Endodermal cell (in vitro differentiated cells): ENCODE measurements at places on chromosomes 12 and 14. TPM values are rescaled to one million over a fixed set of nuclear protein-coding genes. Genes with fewer than 3 reads are reported as not detected.

The RTL1 gene
- 1.3 to 2.0 TPM (median 2.0 TPM) in 3 replicates for total RNA-seq

The SYT1 gene
- 6.5 to 7.7 TPM (median 6.8 TPM) in 3 replicates for total RNA-seq

The CABP1 gene
- total RNA-seq: 0.25 and 0.86 TPM in 2 replicates

The CMA1 gene
- not detected in 2 replicates for total RNA-seq

The OR11G2 gene
- total RNA-seq: not detected in 3 replicates

The KIF26A gene
- total RNA-seq: 47.9 and 54.8 TPM in 2 replicates

The ERH gene
- total RNA-seq: 325 and 336 TPM in 2 replicates

The FAM181A gene
- total RNA-seq: not detected in 2 replicates

The CAPZA3 gene
- not detected in 3 replicates for total RNA-seq

The RNASE3 gene
- total RNA-seq: not detected in 3 replicates

The GLI1 gene
- 5.6 and 6.4 TPM in 2 replicates for total RNA-seq

The CELA1 gene
- not detected in 3 replicates for total RNA-seq

The C12orf50 gene
- 0.35 TPM in 1 of 3 replicates, not detected in the others for total RNA-seq

DNA sequence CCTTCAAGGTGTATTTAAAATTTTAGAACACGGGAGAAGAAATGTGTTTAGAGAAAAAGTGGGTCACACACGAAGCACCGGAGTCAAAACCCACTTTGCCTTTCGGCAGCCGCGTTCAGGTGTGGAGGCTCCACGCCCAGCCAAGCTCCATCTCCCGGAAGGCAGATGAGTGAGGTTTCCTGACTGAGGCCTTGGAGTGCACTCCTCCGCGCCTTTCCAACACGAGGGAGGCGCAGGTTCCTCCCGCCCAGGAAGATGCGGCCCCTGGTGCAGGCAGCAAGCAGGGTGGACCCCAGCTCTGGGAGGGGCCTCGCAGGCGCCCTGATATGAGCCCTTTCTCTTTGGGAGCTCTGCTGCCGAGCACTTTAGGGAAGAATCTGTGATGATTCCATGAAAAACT, 22.5 kb downstream of the MTA1 start:
- no peak overlapping the region for H3K27ac ChIP-seq
- H3K4me1 ChIP-seq: no peaks in the 10 kb centered on the region
- no peak overlapping the region for H3K4me3 ChIP-seq
- peaks cover 25% of the 10 kb centered on the region for H3K36me3 ChIP-seq
- no peaks in the 10 kb centered on the region for H3K27me3 ChIP-seq

- H3K4me3 ChIP-seq: no peak overlapping the region
- no peak overlapping the region for H3K27ac ChIP-seq
- DNase-seq: no peak
- H3K36me3 ChIP-seq: no peaks in the 10 kb centered on the region
- no peaks in the 10 kb centered on the region for H3K27me3 ChIP-seq
Observed at GRCh38 chr14:24705840-24706239, 71.8 kb upstream of the GZMB start.

DNA sequence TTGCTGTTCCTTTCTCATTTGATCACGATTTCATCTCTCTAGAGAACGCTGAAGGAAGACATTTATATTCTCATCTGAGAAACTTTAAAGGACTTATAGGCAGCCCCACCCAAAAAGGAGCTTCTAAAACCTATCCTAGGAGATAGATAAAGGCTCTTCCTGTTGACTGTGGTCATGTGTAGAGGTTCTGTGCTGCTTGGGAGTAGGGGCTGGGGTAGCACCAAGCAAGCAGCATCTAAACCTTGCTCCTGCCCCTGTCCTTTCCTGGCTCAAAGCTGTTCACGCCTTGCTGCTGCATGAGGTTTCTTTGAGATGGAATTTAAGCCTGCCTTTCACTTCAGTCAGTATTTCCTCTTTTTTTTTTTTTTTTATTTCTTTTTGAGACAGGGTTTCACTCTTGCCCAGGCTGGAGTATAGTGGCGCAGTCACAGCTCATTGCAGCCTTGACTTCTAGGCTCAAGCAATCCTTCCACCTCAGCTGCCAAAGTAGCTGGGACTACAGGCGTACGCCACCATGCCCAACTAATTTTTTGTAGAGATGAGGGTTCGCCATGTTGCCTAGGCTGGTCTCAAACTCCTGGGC, 41.4 kb downstream of the RAB35 start:
- H3K4me1 ChIP-seq: peaks cover 3% of the 10 kb centered on the region
- H3K4me3 ChIP-seq: no peak overlapping the region
- no peaks in the 10 kb centered on the region for H3K36me3 ChIP-seq
- H3K27ac ChIP-seq: no peak overlapping the region
- DNase-seq: peak; percentile 30
- H3K27me3 ChIP-seq: peaks cover 42% of the 10 kb centered on the region

DNA sequence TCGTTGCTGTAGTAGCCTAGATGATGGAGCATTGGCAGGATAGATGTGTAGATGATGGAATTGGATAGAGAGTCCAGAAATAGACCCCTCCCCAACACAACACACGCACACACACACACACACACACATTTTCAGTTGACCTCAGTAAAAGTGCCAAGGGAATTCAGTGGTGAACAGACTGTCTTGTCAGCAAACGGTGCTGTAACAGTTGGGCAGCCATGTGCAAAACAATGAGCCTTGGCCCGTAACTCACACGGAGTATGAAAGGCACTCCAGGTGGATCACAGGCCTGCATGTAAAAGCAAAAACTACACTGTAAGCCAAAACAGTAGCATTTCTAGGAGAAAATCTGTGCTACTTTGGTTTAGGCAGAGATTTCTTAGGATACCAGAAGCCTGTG, 87.8 kb downstream of the DDX51 start:
- peaks cover 64% of the 10 kb centered on the region for H3K36me3 ChIP-seq
- H3K27me3 ChIP-seq: no peaks in the 10 kb centered on the region
- H3K4me3 ChIP-seq: no peak overlapping the region
- no peak overlapping the region for H3K27ac ChIP-seq
- H3K4me1 ChIP-seq: no peaks in the 10 kb centered on the region

- DNase-seq: no peak
- H3K27ac ChIP-seq: no peak overlapping the region
- no peak overlapping the region for H3K4me3 ChIP-seq
- peaks cover 7% of the 10 kb centered on the region for H3K4me1 ChIP-seq
- peaks cover 18% of the 10 kb centered on the region for H3K27me3 ChIP-seq
Observed at GRCh38 chr12:67354322-67354721, 85.2 kb downstream of the CAND1 start.

DNA sequence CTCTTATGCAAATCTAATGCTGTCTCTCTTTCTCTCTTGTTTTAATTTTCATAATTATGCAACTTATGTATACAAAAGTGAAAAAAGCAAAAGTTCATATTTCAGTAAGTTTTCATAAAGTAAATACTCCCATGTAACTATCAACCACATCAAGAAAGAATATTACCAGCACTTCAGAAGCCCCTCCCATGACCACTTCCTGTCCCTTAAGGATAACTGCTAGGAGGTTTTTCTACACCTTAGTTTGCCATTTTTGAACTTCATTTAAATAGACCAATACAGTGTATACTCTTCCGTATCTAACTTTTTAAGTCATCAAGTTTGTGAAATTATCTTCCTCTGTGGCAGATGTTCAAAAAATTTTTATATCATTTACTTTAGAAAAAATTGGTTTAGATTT, 547 bp upstream of the OR4K15 start:
- H3K27ac ChIP-seq: no peak overlapping the region
- H3K4me1 ChIP-seq: no peaks in the 10 kb centered on the region
- DNase-seq: no peak
- no peak overlapping the region for H3K4me3 ChIP-seq
- no peaks in the 10 kb centered on the region for H3K27me3 ChIP-seq

DNA sequence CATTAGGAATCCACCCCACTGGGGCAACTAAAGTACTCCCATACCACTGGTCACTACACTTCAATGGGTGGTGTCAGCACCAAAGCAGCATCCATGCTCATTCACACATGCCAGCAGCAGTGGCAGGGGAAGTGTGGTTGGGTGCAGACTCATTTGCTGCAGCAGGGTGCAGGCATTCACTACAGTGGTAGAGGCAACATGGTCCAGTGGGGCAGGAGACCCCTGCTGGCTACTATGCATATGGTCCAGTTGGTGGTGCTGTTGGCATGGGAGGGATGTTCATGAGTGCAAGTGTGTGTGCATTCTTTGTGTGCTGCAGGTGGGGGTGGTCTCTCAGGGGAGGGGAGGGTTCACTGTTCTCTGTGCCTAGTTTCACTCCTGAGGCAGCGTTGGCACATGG, 908.4 kb upstream of the NOVA1 start:
- no peaks in the 10 kb centered on the region for H3K4me1 ChIP-seq
- H3K27me3 ChIP-seq: no peaks in the 10 kb centered on the region
- no peaks in the 10 kb centered on the region for H3K36me3 ChIP-seq

DNA sequence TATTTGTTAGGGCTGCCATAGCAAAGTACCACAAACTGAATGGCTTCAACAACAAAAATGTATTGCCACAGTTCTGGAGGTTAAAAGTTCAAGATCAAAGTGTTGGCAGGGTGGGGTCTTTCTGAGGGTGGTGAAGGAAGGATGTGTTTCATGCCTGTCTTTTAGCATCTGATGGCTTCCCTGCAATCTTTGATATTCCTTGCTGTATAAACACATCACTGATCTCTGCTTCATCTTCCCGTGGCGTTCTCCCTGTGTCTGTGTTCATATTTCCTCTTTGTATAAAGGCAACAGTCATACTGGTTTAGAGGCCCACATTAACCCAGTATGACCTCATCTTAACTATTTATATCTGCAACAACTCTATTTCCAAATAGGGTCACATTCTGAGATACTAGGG, 167.5 kb downstream of the BTG1 start:
- H3K27ac ChIP-seq: no peak overlapping the region
- no peaks in the 10 kb centered on the region for H3K4me1 ChIP-seq
- H3K36me3 ChIP-seq: no peaks in the 10 kb centered on the region
- no peak for DNase-seq

- no peaks in the 10 kb centered on the region for H3K36me3 ChIP-seq
- no peak overlapping the region for H3K27ac ChIP-seq
- peaks cover 39% of the 10 kb centered on the region for H3K27me3 ChIP-seq
- peak overlapping the region; percentile 74 for H3K4me3 ChIP-seq
- no peak for DNase-seq
- H3K4me1 ChIP-seq: peaks cover 10% of the 10 kb centered on the region
Observed at GRCh38 chr12:116376354-116377193, 99.1 kb upstream of the MED13L start.

DNA sequence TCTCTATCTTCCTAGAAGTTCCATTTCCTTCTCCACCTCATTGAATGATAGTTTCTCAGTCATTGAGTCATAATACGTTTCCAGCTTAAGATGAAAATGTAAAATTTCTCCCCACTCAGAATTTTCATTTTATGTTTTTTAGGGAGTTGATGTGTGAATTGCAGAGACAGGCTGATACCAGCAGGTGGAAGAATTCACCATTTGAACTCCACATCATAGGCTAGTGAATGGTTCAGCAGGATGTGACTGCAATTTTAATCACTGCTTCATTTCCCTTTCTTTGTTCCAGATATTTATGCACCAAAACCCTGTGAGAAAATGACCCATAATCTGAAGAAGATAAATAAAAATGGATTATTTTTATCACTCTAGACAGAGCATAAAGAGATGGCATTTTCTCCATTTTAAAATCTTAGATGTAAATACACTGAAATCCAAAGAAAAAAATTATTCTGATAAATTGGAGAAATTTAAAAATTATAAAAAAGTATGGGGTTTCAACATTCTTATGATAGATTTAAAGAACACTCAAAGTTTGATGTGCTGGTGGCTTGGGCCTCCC, 10.6 kb upstream of the PYGL start:
- no peak overlapping the region for H3K27ac ChIP-seq
- no peak overlapping the region for H3K4me3 ChIP-seq
- H3K36me3 ChIP-seq: no peaks in the 10 kb centered on the region

- no peak for DNase-seq
- H3K4me1 ChIP-seq: no peaks in the 10 kb centered on the region
- peaks cover 23% of the 10 kb centered on the region for H3K27me3 ChIP-seq
Observed at GRCh38 chr12:81502912-81503695, 256.0 kb downstream of the PPFIA2 start.

DNA sequence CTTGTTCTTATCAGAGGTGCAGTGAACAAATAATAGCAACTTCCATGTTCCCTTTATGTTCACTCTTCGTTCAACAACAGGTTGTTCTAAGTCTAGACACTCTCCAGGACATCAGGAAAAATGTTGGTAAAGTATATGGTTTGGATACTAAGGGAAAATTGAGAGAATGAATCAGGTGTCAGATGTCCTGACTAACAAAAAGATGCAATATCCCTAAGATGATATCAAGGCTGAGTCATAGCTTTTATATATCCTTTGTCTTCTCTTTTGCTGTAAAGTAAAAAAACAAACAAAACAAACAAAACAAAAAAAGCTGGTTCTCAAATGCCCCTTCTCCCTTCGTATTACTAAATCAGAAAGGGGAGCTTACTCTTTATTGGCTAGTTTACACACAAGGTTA, 11.1 kb downstream of the GLIPR1L1 start:
- peaks cover 4% of the 10 kb centered on the region for H3K4me1 ChIP-seq
- no peak overlapping the region for H3K4me3 ChIP-seq
- no peak for DNase-seq
- no peak overlapping the region for H3K27ac ChIP-seq

DNA sequence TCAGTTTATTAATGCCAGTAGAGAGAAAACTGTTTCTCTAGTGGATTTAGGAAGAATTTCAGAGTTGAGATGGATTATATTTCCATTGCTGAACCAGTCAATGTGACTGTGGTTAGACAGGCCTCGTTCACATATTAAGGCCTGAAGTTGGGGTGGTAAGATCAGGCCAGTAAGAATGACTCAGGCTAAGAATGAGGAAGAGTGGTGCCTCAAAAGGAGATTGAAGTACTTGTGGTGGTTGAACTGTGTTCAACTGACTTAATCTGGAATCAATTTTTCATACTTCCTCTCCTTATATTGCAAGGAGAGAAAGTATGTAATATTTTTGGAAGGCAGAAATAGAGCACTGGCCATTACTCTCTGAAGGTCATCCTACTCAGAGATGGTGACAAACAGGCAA, 37.8 kb upstream of the ATF7IP start:
- H3K27me3 ChIP-seq: no peaks in the 10 kb centered on the region
- H3K4me1 ChIP-seq: no peaks in the 10 kb centered on the region
- H3K36me3 ChIP-seq: no peaks in the 10 kb centered on the region

DNA sequence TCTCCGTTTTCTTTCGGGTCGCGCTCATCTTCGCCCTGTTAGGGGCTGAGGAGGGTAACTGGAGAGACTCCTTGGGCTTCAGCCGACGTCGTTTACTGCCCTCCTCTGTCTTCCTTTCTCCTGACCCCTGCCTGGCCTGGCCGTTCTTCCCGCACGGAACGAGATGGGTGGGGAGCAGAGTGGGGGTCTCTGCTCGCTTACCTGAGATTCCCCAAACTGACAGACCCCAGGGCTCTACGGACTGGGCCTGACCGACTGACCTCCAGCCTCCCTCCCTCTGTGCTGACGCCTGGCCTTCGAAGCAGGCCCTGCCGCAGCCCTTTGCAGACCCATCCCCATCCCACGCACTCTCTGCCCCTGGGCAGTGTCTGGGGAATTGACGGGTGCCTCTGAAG, 439 bp downstream of the GOLGA5 start:
- peak overlapping the region; percentile 63 for H3K27ac ChIP-seq
- H3K4me1 ChIP-seq: no peaks in the 10 kb centered on the region
- H3K27me3 ChIP-seq: no peaks in the 10 kb centered on the region
- peaks cover 18% of the 10 kb centered on the region for H3K36me3 ChIP-seq
- DNase-seq: no peak
- H3K4me3 ChIP-seq: peak overlapping the region; percentile 99

GRCh38 chr14:54837508-54838149, 65.0 kb downstream of the GCH1 start:
- H3K4me3 ChIP-seq: no peak overlapping the region
- DNase-seq: no peak
- H3K27ac ChIP-seq: no peak overlapping the region
